Left hindlimb (tissue), 1 donor: ENCODE measurements at places on chromosomes 16 and 17.

DNA sequence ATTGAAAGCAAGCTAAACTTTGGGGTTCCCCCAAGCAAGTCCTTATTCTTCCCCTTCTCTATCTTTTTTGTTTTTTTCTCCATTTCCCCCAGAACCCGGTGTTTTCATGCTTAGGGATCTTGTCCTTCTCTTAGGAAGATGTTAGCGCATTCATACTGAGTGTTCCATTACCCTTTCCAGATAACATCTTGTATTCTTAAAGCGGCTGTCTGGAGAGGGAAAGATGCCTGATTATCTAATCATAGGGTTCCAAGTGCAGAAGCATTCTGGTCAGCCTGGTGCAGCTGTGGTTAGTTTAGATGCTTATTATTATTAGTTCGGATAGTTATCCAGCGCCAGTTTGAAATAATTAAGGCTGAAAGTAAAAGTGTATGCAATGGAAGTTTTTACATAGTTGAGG, 2.0 kb downstream of the TOM1L1 start:
- DNase-seq = no peak

- DNase-seq = no peak
These were observed 5.3 kb downstream of the MPP2 start for GRCh38 chr17:43901861-43902589.

- DNase-seq = no peak
These were observed 25.0 kb upstream of the NGFR start for GRCh38 chr17:49469831-49470810.

DNA sequence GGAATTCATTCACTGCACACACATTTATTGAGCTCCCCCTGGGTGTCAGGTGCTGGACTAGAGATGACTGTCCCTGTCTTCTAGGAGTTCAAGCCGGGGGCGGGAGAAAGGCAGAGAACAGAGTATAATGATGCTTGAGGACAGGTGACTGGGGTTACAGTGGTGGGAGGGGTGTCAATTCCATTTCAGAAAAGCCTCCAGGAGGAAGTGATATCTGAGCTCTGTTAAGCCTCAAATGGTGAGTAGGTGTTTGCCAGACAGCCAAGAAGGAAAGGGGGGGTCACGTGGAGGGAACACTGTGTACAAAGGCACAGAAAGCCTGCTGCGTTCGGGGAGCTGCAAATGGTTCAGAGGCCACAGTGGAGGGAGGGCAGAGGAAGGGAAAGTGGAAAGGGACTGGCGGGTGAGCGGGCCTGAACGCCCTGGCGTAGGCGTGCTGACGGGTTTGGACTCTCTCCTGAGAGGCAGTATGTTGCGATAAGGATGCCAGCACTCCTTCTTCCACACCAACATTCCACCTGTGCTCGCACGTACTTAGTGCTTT, 9.7 kb upstream of the NXPH3 start:
- peak; percentile 42 for DNase-seq

DNA sequence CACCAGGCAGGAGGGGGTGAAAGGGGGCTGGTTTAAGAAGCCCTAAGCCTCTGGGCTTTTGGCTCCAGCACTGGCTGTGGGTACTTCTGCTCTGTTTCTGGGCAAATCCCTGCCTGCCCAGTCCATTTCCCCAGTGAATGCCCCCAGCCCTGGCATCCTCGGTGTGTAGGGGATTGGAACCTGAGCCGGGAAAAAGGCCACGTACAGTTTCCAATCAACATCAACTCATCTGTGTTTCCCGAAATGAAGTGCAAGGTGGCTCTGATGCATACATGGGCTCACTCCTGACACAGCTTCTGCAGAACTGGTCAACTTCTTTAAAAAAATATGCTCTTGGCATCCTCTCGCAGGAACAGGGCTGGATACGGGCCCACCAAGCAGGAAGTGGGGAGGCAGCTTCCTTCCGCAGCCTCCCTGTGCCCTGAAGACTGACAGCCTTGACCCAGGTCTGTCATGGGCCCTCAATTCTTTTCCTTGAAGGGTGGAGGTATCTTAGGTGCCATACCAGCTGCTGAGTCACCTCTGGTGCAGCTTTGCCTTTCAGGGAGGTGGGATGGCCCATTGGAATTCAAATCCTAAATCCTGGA, 73.3 kb downstream of the N4BP1 start:
- no peak for DNase-seq

DNA sequence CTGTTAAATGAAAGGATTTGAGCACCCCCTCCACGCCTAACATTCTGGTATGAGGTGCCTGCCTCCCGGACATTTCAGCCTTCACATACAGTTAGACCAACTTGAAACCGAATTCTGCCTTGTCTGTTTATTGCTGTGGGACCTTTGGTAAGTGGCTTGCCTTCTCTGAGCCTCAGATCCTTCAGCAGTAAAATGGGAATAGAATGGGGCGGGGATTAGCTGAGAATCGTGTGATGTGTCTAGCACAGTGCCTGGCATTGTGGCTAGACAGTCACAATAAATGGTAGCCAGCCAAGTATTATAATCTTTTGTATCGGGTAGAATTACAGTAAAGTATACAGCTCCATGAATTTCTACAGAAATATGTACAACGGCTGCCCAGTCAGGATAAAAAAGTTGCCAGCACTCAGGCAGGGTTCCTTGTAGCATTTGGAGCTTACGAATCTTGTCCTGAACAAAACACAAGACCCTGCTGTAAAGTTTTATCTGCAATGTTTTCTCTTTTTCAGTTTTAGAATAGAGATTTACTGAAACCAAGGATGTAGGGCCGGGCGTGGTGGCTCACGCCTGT, 786 bp downstream of the TMC7 start:
- DNase-seq = no peak

DNA sequence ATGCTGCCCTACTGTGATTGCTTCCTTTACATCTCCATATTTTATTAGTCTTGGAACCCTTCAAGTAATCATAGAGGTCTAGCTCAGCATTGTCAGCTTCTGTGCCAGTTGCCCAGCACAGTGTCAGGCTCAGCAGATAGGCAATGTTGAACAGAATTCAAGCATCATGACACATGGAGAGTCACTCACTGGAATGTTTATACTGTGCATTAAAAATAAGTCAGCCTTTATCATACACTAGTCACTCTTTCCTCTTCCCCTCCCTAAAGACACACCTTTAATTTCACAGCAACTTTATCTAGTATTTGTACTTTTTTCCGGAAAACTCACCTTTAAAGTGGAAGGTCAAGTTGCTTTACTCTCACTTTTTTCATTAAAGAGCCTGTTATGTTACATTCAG, 253.8 kb upstream of the CDH11 start:
- DNase-seq = no peak

GRCh38 chr17:8186787-8187516, 3.0 kb downstream of the BORCS6 start:
- DNase-seq = peak; percentile 97

GRCh38 chr16:1481906-1482835, 6.6 kb downstream of the PTX4 start:
- DNase-seq = no peak

DNA sequence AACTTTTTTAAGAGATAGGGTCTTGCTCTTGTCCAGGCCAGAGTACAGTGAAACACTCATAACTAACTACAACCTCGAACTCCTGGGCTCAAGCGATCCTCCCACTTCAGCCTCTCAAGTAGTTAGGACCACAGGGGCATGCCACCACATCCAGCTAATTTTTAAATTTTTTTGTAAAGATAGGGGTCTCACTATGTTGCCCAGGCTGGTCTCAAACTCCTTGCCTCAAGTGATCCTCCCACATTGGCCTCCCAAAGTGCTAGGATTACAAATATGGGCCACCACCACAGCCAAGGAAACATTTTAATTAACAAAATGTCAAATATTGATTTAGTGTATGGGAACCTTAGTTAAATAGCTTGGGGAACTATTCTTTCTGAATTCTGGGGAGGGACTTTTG, 2.8 kb upstream of the DYNC1LI2 start:
- no peak for DNase-seq

DNA sequence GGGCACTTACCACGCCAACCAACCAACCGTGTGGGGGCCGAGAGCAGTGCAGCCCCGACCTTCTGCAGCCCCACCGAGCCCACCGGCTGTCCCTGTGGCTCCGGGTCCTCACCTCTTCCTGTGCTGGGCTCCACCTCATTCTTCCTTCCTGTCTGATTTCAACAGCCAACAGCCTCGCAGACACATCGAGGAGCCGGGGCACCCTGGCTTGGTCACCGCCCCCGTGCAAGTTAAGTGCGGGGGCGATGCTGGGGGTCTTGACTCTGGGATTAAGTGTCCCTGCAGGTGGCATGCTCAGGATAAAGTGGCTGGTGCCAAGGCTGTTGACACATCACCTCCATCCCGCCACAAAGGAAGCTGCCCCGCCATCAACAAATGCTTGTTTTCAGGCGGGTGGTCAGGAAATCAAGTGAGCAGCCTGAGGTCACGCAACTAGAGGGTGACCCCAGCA, at the start of gene NLRC3:
NLRC3 (minus strand) TSS at position 102 of the 451 bp plus-strand sequence. CDS start 12,367 bp downstream, outside the sequence.
- DNase-seq = no peak

DNA sequence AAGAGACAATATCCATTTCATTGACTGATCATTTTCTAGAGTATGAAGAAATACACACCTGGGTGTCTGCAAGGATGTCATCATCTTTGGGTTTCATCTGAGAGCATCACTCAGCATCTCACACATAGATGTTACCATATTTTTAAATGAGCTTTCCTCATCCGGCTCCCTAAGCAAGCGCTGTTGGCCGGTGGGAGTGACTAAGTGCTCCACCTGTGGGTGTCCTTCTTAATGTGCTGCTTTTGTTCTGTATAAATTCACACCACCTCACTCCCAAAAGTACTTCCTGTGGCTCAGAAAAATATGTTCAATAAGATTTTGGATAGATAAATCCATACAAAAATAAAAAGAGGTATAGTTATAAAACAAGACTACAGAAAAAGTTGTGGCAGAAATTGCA, 7.4 kb downstream of the SSTR2 start:
- DNase-seq = no peak

DNA sequence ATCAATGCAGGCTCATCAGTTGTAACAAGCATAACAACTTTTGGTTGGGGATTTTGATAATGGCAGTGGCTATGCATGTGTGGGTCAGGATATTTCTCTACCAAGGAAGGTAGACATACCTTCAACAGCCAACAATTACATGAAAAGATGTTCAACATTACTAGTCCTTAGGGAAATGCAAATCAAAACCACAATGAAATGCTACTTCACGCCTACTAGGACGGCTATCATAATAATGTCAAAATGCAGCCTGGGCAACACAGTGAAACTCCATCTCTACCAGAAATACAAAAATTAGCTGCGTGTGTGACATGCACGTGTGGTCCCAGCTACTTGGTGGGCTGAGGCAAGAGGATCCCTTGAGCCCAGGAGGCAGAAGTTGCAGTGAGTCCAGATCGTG, 7.3 kb upstream of the SLC5A10 start:
- DNase-seq = no peak

- DNase-seq = peak; percentile 63
These were observed 24.3 kb upstream of the RFFL start for GRCh38 chr17:35087731-35088355.

GRCh38 chr16:21650521-21650920, 1.9 kb downstream of the IGSF6 start:
- DNase-seq = no peak

DNA sequence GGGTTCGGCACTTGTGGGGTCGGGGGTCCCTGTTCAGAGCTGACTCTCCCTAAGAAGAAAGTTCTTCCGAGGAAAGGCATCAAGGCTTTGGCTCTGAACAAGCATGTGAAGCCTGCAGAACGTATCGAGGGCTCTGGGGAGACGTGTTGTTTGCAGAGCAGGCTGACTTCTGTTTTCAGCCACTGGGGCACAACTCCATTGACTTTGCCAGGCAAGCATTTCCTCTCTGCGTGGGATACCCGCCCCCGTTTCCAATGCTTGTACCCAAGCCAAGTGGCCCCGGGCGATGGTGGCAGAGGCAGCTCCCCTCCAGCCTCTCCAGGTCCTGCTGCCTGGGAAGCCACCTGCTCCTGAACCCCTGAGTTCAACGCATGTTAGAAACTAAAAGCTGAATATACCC, 255.7 kb downstream of the RBFOX3 start:
- DNase-seq = no peak

DNA sequence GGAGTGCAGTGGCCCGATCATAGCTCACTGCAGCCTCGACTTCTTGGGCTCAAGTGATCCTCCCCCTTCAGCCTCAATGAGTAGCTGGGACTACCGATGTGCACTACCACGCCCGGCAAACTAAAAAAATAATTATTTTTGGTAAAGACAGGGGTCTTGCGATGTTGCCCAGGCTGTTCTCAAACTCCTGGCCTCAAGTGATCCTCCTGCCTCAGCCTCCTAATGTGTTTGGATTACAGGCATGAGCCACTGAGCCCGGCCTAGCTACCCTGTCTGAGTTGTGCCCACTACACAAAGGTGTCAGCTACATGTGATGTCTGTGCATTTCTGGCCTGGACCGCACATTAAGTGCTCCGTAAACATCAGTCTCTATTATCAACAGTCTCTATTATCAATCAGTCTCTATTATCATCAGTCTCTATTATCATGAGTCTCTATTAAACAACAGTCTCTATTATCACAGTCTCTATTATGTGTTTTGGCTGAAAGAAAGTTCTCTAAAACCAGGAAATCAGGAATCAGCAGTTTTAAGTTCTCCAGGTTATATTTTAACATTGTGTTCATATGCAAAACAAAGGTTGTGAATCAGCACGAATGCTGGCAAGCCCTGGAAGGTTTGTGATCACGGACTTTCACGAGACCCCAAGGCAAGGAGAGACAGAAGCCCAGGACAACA, 721 bp upstream of the WWOX start:
- no peak for DNase-seq

DNA sequence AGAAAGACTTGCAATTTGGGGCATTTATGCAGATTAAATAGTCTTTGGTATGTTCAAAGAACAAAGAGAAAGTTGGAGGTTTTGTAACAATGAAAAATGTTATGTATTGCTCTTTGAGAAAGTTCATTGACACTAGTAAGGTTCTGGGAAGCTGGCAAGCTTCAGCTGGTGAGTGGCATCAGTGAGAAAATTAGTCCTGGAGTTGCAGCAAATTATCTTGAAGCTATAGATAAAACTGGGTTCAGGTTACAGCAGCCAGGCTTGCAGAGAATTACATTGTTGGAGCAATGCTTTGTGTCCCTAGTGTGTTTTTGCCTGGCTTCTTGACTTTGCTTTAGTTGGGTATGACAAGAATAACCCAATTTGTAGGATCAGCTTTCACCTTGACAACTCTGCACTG, 221.2 kb downstream of the CDH13 start:
- DNase-seq = no peak

- no peak for DNase-seq
These were observed 6.1 kb upstream of the GAA start for GRCh38 chr17:80095038-80095843.
